8988T (cell line): ENCODE measurements at places on chromosomes 2 and 18.

- DNase-seq = no peak
Measured at GRCh38 chr18:79484661-79485621, 89.2 kb downstream of the NFATC1 start.

DNA sequence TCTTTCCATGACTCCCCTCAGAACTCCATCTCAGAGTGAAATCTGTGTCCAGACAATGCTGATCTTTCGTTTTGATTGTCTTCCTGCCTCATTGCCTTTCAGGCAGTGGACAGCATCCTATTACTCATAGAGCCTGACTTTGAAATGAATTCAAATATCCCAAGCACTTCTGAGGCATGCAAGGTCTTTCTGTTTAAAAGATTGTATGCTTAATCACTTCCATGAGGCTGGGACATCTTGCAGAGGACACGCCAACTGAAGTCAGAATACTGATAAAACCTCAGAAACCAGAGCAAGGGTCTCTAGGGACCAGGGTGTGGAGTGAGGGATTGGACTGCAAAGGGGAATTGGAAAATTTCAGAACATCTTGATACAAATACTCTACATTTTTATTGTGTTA, 836.5 kb upstream of the ID2 start:
- DNase-seq = no peak

- no peak for DNase-seq
Measured at GRCh38 chr2:7394195-7394594, 477.0 kb downstream of the RNF144A start.

DNA sequence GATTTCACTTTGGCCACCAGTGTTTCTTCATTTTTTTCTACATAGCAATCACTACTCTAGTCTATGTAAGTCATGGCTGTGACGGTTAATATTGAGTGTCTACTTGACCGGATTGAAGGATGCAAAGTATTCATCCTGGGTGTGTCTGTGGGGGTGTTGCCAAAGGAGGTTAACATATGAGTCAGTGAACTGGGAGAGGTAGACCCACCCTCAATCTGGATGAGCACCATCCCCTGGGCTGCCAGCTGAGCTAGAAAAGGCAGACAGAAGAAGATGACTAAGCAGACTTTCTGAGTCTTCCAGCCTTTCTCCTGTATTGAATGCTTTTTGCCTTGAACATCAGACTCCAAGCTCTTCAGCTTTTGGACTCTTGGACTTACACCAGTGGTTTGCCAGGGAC, 265.0 kb upstream of the SLC8A1 start:
- no peak for DNase-seq

GRCh38 chr2:134336352-134336751, 82.5 kb downstream of the MGAT5 start:
- DNase-seq = no peak

- DNase-seq = no peak
Measured at GRCh38 chr18:25229920-25230319, 122.0 kb downstream of the ZNF521 start.

DNA sequence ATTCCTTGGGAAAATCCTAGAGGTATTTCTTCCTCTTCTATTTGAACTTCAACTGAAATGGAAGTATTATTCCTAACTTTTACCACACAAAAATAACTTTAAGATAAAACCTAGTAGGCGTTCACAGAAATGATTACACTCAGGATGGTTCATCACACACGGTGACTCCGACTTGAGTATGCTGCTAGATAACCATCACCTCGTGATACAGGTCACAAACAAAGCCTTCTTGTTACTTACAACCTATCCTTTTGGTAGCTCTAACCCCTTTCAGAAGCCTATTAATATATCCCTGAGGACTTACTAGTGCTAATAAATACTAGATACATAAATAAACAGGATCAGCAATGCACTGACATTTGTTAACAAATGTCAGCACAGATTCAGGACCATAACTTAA, 101.0 kb upstream of the DNER start:
- no peak for DNase-seq

GRCh38 chr2:73095910-73096309, 16.8 kb downstream of the RAB11FIP5 start:
- DNase-seq = no peak

DNA sequence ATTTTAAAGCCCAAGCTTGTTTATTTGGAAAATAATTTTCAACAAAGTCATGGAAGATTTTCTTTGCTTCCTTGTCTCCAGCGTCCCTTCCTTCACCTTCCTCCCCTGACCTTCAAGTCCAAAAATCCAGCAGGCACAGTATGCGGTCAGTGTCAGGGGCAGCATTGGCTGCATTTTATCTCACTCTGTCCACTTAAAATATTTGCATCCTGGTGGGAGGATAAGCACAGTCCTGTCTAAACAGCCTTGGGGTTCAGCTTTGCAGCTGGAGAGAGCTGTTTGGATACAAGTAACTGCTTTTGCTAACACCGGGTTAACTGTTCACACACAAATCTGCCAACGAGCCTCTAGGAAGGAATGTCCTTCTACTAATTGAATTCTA, 318.1 kb downstream of the PDE11A start:
- DNase-seq = no peak

DNA sequence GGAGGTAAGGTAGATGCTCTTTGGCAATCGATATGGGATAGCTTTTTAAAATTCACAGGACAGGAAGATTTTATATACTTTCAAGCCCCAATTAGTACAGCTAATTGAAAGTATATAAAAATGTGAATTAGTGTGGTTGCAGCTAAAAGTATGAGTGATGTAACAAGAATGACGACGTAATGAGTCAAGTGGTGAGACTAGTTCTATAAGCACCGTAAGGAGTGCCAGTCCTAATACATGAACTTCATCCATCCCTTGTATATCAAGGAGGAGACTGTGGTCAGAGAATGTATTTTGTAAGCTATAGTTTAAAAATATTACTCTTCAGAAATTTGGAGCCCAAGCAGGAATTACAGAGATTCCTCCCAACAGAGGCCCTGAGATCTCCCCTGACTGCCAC, 25.8 kb downstream of the DNAJC27 start:
- no peak for DNase-seq
